Epithelial cell of esophagus (primary cell): ENCODE measurements at places on chromosomes 1 and 21.

GRCh38 chr1:59071876-59072582, 224.9 kb upstream of the FGGY start:
- DNase-seq: peak; percentile 54

- no peak for DNase-seq
These were observed 34.6 kb downstream of the NR5A2 start for GRCh38 chr1:200062143-200062542.

DNA sequence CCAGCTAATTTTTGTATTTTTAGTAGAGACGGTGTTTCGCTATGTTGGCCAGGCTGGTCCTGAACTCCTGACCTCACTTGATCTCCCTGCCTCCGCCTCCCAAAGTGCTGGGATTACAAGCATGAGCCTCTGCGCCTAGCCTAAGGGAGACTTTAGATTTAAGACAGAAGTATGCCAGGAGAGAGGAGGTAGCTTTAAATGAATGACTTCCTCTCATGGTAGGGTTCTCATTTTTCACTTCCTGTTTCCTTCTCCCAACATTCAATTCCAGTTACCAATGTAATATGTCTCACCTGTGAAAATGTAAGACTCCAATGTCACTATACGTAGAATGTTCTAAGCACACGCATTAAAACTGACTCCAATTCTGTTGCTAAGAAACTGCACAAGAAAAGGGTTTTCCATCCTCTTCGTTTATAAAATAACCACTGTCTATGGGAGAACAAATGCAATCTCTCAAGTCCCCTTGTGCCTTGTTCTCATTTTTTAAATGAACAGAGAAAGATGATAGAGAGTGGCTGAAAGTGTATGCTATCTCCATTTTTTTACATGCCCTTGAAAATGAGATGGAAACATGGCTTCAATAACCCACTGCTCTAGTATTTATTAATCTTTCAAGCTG, 140.0 kb downstream of the SLC45A1 start:
- no peak for DNase-seq

DNA sequence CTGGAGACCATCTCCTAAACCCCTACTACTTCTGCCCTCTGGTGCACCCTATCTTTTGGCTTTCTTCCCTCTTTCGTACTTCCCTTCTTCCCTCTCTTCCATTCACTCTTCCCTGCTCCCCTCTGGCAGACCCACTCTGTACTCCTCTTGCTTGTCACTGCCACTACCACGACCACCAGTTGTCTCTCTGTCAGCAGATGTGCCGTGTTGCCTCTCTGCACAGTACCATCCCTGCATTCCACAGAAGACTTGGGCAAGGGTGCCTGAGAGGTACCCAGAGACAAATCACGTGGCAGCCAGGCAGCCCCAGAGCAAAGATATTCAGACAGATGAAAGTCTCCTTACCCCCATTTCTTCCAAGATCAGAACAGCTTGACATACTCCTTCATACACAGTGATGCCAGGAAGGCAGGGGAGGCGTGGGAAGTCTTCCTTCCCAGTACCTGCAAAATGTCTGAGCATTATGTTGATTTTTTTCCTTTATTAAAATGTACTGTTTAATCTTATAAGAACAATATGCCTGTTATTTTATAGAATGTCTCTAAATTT, 15.0 kb downstream of the CAMSAP2 start:
- no peak for DNase-seq

DNA sequence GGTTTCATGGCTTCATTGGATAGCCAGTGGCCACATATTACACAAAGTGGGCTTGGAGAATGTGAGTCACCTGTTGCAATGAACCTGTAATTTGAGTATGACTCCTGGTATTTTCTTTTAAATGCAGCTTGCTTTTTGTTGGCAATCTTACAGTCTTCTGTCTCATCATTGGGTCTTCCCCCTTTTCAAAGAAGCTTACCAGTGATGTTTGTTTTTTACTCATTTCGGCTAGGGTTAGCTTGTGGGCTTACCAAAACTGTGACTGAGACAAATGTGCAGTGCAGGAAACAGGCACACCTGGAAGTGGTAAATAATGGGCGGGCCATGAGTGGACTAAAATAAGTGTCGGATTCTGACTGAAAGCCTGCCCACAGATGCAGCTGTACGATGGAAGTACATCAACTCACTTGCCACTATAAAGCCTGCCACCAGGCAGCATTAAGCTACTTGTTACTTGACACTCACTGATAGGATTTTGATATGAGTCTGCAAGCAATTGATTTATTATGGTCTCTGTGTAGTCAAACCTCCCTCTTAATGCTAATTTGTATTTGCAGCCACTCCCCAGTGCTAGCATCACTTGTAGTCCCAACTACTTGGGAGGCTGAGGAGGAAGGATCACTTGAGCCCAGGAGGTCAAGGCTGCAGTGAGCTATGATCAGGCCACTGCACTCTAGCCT, 4.2 kb downstream of the HHAT start:
- peak; percentile 81 for DNase-seq

- DNase-seq: peak; percentile 40
These were observed 1.1 kb downstream of the THEM4 start for GRCh38 chr1:151908228-151908691.

DNA sequence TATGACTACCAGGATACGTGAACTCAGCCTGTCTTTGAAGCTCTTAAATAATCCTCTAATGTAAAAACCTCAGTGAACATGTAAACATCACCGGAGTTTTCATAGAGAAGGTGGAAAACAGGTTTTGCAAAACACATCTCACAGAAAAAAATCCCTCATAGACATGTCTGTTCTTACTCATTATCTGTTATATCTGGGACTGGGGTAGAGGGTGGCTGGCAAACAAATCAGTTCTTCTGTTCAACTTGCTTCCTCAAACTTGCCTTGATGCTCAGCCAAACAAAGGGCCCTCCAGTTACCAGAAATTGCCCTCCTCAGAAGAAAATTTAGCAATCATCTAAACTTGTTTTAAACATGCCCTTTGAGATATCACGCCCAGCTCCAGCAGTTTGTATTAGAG, 66.1 kb upstream of the CXADR start:
- peak; percentile 86 for DNase-seq

DNA sequence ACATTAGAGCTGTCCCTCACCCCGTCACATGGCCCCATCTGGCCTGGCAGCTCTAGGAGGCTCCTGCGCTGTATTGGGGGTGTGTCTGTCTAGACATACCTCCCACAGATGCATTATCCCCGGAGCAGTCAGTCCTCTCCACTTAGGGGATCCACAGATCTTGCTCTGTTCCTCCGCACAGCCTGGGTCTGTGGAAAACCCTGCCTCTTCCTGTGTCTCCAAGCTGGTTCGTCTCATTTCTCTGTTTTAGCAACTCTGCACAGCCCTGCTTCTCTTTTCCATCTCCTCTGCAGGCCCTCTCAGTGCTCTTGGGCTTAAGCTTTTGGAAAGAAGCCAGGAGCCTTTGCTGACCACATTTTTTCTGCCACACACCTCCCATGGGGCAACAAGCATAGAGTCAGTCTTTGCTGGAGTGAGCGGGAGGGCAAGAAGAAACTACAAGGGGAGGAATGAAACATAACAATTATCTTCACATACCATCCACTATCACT, 241.5 kb downstream of the FOXD2 start:
- no peak for DNase-seq

DNA sequence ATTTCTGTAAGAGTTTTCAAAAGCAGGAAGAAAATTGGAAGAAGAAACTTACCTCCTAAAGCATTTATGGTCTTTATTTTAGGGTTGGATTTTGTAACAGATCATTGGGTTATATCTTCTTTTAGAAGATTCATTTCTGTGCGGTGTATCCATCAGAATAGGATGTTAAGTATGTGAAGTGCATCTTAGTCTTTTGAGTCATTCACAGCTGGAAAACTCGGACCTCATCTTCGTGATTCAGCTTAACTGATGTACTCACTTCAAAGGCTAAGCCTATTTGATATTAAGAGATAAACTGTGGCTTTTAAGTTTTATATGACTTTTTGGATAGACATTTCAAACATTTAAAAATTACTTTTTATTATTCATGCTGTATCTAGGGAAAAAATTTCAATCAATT, 56.3 kb downstream of the GIPC2 start:
- peak; percentile 32 for DNase-seq

- peak; percentile 86 for DNase-seq
These were observed 407 bp downstream of the CAMSAP2 start for GRCh38 chr1:200738949-200739651.

- no peak for DNase-seq
These were observed 48.5 kb upstream of the OLIG2 start for GRCh38 chr21:32977216-32977615.

DNA sequence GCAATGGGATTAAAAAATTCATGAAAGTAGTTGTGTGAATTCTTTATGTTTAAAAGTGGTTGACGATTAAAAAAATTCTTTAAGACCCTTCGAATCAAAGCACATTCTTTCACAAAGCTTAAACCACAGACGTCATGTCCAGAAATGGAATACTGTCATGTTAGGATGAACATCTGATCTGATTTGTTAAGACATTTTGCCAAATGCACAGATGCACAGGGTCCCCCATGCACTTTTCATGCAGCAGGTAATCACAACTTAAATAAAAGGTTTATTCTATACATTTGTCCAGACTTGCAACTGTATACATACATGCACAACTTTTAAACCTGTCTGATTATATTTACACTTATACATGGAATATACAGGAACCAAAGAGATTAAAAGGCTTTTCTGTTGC, 103.3 kb downstream of the NRIP1 start:
- no peak for DNase-seq

DNA sequence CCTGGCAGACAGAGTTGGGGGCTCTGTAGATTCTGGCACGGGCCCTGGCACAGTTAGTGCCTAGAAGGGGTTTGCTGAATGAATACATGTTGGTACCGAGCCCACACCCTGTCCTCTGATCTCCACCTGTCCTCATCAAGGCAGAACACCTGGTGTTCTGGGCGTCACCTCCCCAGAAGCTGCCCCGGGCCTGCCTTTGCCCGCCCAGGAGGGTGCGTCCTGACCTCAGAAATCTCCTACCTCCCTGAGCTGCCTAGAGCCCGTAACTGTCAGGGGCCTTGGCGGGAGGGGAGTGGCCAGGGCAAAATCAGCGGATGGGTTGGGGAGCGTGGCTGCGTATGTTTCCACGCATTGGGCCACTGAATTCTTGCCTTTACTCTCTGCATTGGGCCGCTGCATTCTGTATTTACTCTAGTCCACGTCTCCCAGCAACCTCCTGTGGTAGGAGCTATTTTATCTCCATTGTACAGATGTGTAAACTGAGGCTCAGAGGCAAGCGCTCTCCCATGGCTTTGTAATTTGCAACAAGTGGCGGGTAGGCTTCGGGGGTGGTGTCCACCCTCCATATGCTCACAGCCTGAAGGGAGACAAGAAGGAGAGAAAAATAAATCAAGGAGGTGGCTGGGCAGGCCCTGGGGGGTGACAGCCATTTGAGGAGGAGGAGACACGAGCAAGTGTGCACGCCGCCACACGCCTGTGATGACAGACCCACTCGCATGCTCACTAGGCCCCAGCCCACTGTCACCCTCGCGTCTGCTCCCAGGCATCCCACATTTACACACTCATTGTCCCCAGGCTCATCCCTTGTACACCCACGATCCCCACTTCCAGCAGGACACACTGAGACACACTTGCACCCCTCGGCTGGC, 95.7 kb upstream of the WNT4 start:
- no peak for DNase-seq

DNA sequence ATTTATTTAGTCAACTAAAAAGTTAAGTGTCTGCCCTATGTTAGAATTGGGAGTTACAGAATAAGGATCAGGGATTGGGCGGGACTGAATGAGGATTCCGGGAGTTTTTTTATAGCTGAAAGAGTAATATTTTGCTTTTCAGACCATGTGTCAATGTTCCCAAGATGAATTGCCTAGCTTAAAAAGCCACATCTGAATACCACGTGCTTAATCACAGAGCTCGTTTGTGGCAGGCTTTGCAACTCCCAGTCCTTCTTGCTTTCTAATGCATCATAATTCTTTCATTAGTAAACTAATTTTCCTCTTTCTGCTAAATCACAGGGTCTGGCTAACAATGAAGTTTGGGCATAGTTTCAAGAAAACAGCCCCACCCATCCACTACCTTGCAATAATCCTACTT, 4.2 kb upstream of the BCL10 start:
- DNase-seq: no peak

DNA sequence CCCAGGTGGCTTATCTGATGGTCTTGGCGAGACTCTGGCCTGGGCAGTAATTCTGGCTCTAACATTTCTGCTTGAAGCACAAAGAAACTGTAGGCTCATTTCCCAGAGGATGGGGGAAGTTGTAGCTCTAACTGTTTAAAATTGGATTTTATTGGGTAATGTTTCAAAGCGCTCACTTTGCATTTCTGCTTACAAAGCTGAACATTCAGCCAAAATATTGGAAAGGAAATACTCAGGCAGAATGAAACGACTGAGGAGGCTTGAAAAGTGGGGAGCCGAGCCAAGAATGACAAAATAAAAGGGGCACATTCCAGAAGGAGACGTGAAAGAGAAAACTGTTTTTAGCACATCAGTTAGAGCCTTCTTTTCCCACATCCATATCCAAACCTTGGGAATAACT, 202.6 kb downstream of the GRIK1 start:
- no peak for DNase-seq

DNA sequence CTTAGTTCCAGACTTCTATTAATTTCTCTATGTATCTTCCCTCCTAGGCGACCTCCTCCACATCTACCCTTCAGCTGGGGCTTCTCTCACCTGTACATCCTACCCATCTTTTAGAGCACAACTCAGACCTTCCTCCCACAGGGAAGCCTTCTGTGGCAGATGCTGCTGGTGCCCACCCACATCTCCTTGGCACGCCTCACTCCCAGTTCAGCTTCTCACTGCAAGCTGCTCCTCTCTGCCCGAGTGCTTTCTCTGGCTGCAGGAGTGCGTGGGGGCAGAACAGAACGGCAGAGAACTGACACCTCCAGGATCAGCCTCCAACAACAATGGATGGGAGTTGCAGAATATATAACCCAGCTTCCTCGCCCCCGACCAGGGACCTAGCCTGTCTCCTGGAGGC, 36.5 kb downstream of the ZBTB18 start:
- no peak for DNase-seq

GRCh38 chr21:25573409-25574206, 33.7 kb downstream of the MRPL39 start:
- DNase-seq: peak; percentile 88

GRCh38 chr1:85065550-85065949, 17.2 kb upstream of the MCOLN3 start:
- no peak for DNase-seq

DNA sequence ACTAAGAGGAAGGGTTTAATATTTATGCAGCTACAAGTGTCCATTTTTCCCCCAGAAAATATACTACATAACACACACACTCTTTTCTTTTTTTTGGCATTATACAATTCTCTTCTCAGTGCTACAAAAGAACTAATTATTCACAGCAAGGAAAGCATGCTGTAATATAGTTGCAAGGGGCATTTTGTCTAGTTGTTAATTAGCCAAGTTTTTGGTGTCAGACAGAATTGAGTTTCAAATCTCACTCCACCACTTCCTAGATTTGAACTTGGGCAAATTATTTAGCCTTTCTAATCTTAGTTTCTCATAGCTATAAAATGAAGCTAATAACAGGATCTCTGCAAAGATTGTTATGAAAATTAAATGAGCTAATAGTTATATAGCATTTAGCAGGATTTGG, 60.0 kb upstream of the VTCN1 start:
- DNase-seq: no peak

GRCh38 chr1:117176579-117176978, 34.1 kb downstream of the VTCN1 start:
- no peak for DNase-seq

- no peak for DNase-seq
These were observed 56.8 kb upstream of the IRF2BP2 start for GRCh38 chr1:234666761-234667160.

- DNase-seq: peak; percentile 79
These were observed 12.9 kb upstream of the RNU1-4 start for GRCh38 chr1:16727190-16728111.

GRCh38 chr1:165117482-165117881, 239.0 kb downstream of the LMX1A start:
- DNase-seq: no peak

- DNase-seq: no peak
These were observed 20.7 kb upstream of the KIF1B start for GRCh38 chr1:10189659-10190058.
